ENCODE measurements at places on chromosomes 1 and 21.
A peak's percentile ranks its signal among the peaks of the same experiment; 100 is the strongest.

DNA sequence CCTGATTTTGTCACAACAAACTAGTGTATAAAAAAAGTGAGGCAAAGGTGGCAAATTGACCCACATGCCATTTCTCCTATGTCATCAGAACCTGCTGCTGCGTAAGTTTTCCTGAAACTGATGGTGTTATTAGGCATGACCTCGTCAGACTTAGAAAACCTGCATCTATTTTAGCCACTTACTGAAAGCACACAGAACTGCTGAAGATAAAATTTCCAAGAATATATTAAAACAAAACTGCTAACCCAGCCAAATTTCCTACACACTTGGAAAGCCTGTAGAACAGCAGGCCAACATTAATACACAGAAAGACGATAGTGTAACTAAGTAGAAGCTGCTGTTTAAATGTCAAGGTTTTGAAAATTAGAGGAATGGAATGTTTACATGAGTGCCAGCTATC is 674.5 kb upstream of the CXADR start:
- DNase-seq = no peak

DNA sequence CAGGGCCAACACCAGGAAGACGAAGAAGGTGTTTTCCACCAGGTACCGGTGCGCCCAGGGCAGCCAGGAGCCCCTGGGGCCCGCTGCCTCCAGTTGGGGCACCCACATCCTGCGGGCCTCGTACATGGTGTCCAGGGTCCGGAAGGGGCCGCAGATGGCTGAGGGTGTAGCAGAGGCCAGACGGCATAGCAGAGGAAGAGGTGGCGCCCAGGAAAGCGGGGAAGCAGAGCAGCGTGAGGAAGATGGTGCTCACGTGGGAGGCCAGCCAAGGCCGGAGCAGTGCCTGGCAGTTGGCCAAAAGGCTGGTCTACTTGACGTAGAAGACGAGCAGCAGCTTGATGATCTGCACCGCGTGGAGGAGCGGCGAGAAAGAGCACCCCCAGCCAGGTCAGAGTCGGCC is 40.4 kb downstream of the ZNF691 start:
- DNase-seq = no peak

- peak; percentile 42 for DNase-seq
Measured at GRCh38 chr1:34885405-34886247, 26.1 kb upstream of the SMIM12 start.

GRCh38 chr1:208048904-208049303 is 138.0 kb upstream of the CD34 start:
- DNase-seq = no peak

GRCh38 chr1:6137758-6138157 is 42.4 kb downstream of the CHD5 start:
- DNase-seq = no peak

DNA sequence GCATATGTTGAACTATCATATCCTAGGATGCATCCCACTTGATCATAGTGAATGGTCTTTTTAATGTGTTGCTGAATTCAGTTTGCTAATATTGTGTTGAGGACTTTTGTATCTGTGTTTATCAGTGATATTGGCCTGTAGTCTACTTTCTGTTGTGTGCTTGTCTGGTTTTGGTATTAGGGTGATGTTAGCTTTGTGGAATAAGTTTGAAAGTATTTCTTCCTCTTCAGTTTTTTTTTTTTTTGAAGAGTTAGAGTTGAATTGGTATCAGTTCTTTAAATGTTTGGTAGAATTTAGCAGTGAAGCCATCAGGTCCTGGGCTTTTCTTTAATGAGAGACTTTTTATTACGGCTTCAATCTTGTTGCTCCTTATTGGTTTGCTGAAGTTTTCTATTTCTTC is 162.3 kb downstream of the VAV3 start:
- no peak for DNase-seq

GRCh38 chr1:108871050-108871724 is 5.6 kb upstream of the GPSM2 start:
- DNase-seq = no peak

DNA sequence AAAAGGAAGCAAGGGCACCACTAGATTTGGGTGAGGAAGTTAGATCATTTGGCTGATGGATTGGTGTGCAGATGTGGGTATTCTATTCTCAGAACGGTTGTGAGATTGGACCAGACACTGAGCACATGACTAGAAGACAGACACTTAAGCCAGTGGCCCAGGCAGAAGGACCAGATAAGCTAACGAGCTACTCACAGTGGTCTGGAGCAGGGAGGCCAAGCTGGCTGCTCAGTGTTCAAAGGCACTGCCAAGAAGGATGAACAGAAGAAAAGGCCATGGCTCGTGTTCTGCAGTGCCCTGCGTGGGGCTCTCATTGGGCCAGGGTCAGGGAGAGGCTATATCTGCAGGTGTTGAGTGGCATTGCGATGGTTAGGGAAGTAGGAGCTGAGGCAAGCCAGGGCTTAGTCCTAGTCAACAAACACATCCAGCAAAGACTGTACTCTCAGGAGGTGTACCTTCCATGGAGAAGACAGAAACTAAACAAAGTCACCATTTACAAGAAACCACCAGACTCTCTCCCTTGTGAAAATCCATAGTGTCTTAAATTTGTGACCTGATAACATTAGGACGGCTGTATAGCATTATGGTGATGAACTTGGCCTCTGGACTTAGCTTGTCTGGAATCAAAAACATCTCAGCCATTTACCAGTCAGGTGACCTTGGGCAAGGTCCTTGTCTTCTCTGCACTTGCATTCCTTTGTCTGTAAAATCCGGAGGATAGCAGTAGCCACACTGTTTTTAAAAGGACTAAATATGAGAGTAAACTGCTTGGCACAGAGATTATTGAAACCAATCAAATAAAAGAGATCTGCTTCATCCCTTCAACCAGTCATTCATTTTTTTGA is 274.5 kb downstream of the SIPA1L2 start:
- no peak for DNase-seq

- no peak for DNase-seq
Measured at GRCh38 chr1:81142099-81142826, 658.5 kb upstream of the ADGRL2 start.

DNA sequence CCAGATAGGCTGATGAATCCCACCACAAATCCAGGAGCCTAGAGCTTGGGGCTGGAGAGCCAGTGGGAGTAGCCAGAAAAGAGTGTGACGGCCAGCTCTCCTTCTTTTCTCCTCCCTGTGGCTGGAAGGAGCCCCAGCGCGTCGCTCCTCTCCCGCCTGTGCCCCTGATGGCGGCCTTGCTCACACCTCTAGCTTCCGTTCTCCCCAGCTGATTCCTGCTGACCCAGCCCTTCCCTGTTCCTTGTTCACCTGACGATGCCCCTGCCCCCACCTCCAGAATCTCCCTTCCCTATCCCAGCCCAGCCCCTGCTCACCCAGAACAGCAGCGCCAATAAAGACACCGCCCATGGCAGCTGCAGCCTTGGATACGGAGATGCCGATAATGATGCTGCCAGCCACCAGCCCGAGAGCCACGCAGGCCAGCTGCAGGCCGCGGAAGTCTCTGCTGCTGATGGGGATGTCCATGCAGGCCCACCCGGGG is 656 bp downstream of the KNCN start:
- no peak for DNase-seq

DNA sequence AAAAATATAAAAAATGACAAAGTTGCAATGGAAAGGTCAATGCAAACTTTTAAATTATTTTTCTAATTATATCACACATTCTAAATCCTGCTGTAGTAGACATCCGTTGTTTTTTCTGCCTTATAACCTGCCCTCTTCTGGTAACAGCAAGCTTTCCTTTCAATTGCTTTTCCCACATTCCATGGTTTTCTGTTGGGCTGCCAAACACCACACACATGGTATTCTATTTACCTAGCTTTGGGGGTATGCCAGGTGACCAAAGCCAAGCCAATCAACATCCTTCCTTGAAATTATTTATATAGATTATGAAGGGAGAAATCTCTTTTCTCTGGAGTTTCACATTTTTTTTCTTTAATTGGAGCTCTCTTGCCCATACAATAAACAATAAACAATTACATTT is 3.4 kb upstream of the LAMC1 start:
- DNase-seq = no peak

DNA sequence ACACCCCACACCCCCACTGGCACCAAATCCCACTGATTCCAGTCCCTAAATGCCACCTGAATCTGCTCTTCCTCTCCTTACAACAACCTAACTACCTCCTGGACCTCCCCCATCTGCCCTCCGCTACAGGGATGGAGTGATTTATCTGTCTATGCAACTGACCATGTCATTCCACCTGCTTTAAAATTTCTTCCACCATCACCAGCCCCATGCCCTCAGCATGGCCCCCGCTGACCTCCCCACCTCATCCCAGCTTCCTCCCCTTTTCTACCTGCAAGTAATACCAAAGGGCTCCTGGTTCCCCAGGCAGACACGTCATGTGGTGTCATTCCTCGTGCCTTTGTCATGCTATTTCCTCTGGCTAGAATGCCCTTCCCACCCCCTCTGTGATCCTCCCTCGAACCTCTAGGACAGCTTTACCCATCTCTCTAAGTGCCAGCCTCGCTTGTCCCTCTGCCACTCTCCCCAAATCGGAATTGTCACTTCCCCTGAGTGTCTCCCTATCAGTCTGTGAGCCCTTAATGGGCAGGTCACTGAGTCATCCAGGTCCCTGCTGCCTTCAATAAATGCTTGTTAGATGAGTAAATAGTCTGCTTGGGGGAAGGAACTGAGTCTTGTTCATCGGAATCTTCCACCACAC is 3.7 kb downstream of the GJB4 start:
- no peak for DNase-seq

DNA sequence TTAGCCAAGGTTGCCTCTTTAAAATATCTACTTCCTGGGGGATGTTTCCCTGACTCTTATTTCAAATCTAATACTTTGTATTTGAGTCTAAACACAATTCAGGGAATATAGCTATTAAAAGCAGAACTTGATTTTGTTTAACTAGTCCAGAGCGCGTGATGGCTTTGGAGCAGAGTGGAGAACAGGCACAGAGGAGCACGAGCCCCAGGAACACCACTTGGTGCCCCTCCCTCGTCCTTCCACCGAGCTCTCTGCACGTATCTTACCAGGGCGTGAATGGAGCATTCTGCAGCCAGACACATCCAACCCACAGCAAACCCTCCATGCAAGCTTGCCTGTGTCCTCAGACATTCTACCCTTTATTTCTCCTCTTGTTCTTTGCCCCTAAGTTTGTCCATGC is 14.1 kb downstream of the KIF26B start:
- no peak for DNase-seq

GRCh38 chr1:198529414-198529813 is 11.1 kb downstream of the ATP6V1G3 start:
- no peak for DNase-seq

DNA sequence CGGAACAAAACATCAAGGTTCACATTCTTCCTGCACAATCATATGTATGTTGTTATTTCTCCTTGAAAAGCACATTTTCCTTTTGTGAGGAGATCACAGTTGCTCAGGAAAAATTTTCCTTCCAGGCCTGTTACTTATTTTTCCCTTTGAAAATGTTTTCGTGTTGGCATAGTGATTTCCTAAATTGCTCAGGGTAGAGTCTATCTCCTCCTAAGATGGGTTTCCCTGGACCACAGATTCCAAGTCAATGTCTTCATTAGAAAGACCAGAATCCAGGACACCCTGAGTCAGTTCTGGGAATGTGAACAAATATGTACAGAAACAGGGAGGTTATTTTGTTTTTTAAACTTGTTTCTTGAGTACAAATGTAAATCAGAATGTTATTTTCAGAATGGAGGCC is 94.3 kb upstream of the C1orf105 start:
- no peak for DNase-seq

- DNase-seq = no peak
Measured at GRCh38 chr21:17051054-17051453, 461.8 kb upstream of the CXADR start.

DNA sequence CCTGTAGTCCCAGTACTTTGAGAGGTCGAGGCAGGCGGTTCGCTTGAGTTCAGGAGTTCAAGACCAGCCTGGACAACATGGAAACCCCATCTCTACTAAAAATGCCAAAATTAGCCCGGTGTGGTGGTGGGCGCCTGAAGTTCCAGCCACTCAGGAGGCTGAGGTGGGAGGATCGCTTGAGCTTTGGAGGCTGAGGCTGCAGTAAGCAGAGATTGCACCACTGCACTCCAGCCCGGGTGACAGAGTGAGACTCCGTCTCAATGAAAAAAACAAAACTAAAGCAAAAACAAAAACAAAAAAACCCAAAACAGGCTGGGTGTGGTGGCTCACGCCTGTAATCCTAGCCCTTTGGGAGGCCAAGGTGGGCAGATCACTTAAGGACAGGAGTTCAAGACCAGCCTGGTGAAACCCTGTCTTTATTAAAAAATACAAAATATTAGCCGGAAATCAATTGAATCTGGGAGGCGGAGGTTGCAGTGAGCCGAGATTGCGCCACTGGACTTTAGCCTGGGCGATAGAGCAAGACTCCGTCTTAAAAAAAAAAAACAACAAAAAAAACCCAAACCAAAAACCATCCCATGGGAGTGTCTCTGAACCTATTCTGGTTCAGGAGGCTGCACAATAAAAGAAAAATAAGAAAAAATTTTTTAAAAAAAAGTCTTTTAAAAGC is 1.7 kb upstream of the CGN start:
- no peak for DNase-seq

GRCh38 chr1:212791261-212791675 is 309 bp downstream of the NSL1 start:
- no peak for DNase-seq

DNA sequence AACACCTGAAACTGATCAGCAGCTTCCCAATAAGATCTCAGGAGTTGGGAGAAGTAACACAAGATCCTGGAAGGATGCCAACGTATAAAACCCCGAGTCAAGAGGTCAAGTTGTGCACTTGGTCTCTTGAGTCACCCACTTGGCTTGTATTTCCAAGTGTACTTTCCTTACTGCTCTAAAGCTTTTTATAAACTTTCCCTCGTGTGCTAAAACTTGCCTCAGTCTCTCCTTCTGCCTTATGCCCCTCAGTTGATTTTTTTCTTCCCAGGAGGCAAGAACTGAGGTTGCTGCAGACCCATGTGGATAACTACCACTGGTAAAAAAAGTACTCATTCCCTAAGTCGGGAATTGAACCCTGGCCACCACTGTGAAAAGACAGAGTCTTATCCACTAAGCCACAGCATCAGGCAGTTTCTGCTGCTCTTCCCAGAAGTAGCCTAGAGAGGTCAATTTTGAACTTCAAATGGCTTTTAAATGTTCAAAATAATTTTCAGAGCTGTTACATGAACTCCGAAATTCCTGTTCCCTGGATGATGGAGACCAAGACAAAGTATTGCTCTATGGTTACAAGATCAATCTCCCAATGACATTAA is 28.9 kb downstream of the ITLN2 start:
- DNase-seq = no peak

All from T-helper 2 cell (primary cell).